DMS53 (cell line): ENCODE measurements at places on chromosomes 7 and 10.

DNA sequence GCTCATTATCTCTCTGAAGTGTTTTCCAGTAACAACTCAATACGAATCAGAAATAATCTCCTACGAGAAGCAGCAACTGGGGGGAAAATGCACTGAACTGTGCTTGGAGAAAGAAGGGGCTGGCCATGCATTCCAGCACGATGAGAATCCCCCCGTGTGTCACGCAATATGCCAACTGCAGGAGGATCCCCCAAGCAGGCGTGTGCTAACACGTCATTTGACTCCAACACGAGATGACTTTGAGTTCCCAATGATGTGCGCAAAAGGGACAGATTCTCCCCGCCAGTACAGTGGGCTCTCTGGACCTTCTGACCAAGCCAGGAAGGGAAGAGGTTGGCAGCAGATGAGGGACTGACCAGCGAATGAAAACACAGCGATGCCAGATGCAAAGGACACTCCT, 105.5 kb downstream of the KCNMA1 start:
- no peak for DNase-seq

GRCh38 chr10:133400624-133401424, 6.9 kb downstream of the MTG1 start:
- no peak for DNase-seq

- DNase-seq, result peak; percentile 44
Measured at GRCh38 chr7:35253460-35253709, 515 bp downstream of the TBX20 start.

DNA sequence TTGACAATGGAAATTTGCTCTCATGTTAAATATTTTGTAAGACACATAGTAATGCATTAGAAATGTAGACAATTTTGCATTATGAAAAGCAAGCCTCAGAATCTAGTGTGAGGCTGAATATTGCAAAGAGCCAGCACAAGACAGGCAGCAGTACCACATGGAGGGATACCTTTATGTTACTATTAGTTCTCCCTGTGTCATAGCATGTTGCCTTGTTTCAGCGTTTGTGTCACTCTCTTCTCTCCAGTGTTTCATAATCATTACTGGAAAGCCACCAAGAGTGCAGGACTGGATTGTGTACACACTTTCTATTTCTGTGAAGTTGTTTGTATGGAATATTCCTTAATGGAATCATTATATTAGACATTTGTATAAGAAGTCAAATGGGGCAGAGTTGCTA, 8.5 kb downstream of the AHR start:
- DNase-seq, result peak; percentile 43

DNA sequence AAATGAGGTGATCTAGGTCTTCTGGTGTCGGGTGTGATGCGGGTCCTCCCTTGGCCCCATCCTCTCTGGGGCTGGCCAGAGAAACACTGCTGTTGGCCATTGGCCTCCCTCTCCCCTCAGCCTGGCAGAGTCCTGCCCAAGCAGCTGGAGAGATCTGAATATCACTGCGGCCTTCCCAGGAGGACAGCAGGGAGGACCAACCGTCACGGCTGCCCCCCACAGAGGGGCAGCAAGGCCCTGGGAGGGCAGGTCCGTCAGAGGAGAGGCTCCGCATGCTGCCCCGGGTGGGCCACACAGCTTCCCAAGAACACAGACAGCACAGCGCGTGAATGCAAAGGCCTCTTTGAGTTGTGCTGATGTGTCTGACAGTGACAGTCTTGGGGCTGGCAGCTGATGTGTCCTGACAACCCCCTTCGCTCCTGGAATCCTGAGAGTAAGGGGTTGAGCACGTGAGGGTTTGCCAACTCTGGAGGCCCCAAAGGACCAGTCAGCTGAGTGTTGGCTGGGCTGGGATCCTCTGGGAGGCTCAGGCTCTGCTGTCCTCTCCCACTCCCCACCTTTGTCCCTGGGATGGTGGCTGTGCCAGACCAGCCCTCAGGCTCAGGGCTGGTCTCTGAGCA, 132.5 kb upstream of the UNC5B start:
- DNase-seq, result no peak

DNA sequence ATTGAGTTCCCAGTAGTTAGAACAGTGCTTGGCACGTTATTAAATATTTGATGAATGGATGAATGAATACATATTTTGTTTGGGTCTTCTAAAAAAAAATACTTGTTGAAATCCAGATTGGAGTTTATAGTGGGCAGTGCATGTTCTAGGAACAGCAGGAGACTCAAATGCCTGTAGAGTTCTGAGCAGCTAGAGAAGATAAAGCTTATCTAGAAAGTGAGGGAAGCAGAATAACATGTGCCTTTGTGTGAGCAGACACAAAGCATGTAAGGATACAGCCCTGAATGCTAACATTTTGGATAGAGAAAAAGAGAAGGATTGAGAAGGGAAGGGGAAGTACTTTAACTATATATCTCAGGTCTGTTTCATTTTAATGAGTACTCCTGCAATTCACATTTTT, 71.9 kb downstream of the SRI start:
- no peak for DNase-seq

DNA sequence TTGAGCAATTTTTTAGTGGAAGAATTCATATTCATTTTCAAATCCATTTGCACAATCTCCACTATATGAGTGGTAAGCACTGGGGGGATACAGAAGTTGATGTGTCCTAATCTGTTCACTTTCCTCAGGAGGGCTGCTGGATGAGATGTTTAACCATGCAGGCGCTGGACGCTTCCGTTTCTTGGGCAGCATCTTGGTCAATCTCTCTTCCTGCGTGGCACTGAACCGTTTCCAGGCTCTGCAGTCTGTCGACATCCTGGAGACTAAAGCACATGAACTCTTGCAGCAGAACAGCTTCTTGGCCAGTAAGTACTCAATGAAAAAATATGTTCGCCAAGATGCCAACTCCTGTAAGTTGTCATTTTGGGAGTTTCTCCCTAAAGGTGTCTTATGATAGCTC, 179.3 kb downstream of the ABCA13 start:
- DNase-seq, result no peak

- no peak for DNase-seq
Measured at GRCh38 chr7:139953229-139953628, 109.5 kb downstream of the PARP12 start.

- no peak for DNase-seq
Measured at GRCh38 chr7:105322655-105323277, 66.0 kb downstream of the SRPK2 start.

- no peak for DNase-seq
Measured at GRCh38 chr10:105540381-105540780, 899.3 kb downstream of the SORCS3 start.

DNA sequence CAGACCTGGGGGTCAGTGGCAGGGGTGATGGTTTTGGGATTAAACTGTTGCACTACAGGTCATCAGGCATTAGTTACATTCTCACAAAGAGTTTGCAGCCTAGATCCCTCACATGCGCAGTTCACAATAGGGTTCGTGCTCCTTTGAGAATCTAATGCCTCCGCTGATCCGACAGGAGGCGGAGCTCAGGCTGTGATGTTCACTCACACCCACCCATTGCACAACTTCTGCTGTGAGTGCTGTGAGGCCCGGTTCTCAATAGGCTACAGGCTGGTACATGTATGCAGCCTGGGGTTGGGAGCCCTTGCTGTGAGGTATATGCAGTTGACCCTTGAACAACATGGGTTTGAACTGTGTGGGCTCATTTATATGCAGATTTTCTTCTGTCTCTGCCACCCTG, 416.4 kb downstream of the GFRA1 start:
- DNase-seq, result no peak

DNA sequence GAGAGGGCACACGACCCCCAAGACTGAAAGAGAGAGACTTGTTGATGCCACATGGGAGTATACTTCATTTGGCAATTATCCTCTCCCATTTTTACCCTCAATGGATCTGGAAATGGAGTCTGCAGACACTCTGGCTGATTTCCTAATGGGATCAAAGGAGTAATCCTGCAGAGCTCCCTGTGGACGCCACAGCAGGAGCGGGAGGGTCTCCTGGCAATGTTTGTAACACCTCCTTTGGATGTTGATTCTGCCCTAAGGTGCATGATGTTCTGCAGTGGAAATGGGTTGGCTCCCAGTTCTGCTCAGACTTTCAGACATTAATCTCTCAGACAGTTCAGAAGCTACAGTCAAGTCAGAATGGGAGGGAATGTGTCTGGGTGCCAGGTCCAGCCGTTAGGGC, 166.0 kb upstream of the WDR11 start:
- no peak for DNase-seq

DNA sequence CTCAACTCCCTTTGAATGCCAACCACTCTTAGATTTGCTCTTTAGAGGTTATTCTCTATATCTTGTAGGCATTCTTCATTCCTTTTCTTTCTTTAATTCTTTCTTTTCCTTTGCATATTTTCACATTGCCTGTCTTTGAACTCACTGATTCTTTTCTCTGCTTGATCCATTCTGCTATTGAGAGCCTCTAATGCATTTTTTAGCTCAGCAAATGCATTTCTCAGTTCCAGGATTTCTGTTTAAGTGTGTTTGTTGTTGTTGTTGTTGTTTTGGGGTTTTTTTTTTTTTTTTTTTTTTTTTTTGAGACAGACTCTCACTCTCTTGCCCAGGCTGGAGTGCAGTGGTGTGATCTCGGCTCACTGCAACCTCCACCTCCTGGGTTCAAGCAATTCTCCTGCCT, 71.6 kb downstream of the FBXL13 start:
- no peak for DNase-seq

DNA sequence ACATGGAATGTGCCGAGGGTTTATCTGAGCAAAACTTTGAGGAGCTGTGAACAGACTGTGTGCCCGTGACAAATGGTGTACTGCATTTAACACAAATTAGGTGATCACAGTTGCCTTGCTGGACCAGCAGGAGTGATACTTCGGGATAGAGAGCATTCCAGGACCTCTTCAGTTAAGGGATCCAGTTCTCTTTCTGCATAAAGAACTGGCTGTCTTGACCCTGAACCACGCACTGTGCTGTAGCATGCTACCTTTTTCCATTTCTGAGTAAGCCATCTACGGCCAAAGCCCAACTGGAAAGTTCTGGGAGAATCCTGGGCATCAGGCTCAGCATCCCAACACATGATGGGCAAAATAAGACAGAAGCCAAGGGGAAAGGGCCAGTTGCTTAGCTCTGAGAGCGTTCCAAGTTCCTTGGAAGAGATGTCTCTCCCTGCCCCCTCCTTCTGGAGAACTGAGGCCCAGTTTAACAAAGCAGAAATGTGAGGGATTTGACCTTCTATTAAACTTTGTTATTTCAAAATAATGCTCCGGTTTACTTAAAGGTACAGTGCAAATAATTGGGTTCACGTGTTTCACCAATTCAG, 37.9 kb upstream of the ADD3 start:
- no peak for DNase-seq

- no peak for DNase-seq
Measured at GRCh38 chr10:126321440-126321839, 66.8 kb downstream of the ADAM12 start.

DNA sequence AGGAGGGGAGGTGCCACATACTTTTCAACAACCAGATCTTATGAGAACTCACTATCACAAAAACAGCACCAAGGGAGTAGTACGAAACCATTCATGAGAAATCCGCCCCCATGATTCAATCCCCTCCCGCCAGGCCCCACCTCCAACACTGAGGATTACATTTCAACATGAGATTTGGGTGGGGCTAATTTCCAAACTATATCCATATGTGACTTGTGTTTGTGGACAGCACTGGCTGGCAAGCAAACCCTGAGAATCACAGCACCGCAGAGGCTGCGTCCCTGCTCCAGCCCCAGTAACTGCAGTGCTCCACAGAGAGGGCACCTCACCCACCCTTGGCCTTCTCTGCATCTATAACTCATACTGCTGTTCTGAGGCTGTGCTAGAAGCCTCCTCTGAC, 211.2 kb upstream of the PODXL start:
- no peak for DNase-seq

GRCh38 chr7:36977878-36978277, 253.6 kb upstream of the AOAH start:
- no peak for DNase-seq

- no peak for DNase-seq
Measured at GRCh38 chr10:131822692-131823245, 78.0 kb upstream of the PPP2R2D start.
